ENCODE measurements at places on chromosomes 11 and 22.

DNA sequence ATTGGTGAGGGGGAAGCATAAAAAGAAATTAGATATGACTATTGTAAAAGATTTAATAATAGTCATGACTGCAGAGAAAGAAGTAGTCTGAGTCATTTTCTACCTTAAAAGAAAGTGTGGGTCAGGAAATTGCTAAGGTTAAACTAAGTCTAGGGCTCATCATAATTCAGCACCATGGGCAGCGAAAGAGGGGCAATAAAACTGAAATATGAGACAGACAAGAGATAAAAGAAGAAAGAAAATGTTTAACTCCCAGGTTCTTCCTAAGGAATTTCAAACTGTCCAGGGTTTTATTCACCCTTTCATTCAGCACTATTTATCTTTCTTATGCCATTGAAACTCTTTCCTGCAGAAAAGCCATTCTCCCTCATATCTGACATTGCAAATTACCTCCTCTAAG lies 114.4 kb upstream of the API5 start:
- DNase-seq = no peak

- no peak for DNase-seq
Observed at GRCh38 chr11:11565636-11566035, 56.2 kb downstream of the GALNT18 start.

DNA sequence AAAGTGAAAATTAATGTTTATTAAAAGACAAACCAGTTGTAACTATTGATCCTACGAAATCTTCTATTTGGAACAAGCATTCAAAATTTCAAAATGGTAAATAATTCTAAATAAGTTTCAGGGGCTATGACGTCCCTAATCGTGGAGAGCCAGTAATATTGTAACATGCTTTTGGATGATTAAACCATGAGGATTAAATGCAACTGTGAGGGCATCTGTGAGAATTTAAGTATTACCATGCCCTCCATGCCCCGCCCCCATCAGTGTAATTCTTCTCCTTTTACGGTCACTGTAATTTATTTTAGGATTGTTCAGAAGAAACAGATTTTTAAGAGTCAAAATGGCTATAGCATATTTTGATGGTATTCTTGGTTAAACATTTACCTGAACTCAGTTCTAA lies 133.2 kb downstream of the APOL5 start:
- DNase-seq = no peak

- no peak for DNase-seq
Observed at GRCh38 chr11:61893981-61894380, 2.6 kb upstream of the FADS3 start.

DNA sequence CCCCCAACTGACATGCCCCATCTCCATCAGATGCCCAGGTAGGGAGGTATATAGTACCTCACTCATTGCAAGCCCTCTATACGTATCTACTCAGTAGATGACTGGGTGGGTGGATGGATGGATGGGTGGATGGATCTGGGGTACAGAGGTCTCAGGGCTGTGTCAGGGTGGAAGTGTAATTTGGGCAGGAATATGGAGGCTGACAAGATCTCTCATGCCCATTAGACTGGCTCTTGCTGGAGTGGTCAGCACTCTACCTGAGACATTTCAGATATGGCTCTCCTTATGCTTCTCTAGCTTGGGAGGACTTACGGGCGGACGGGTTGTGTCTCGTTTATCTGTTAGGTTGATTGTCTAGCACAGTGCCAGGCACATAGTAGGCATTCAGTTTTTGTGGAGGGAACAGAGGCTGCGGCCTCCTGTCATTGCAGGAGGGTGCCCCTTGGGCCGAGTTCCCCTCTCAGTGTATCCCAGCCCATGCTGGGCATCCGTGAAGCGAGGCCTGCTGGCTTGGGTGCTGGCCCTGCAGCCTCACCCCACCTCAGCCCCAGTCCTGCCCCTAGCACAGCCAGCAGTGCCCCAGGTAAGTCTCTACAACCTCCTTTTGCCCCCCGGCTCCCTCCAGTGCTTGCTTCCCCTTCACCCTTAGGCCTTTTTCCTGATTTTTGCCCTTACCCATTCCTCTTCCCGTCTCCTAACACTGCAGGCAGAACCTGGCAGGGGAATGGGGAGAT lies 13.7 kb downstream of the ROBO3 start:
- DNase-seq = no peak

- DNase-seq = no peak
Observed at GRCh38 chr11:76800466-76801200, 17.5 kb downstream of the TSKU start.

DNA sequence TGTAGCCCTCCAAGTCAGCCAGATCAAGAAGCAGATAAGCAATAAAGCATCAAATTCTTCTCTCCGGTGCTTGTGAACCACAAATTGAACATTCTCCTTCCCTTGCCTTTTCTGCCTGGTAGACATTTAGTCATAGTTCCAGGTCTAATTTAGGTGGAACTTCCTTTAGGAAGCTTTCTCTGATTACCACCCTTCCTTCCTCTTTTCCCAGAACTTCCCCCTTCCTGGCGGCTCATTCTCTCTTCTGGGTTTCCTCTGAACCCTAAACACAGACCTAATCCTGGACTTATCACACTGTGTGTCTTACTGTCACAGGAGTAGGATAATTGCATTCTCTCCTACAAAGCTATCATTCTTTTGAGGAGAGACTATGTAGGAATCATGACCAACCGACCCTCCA lies 61.9 kb downstream of the RCN1 start:
- no peak for DNase-seq

DNA sequence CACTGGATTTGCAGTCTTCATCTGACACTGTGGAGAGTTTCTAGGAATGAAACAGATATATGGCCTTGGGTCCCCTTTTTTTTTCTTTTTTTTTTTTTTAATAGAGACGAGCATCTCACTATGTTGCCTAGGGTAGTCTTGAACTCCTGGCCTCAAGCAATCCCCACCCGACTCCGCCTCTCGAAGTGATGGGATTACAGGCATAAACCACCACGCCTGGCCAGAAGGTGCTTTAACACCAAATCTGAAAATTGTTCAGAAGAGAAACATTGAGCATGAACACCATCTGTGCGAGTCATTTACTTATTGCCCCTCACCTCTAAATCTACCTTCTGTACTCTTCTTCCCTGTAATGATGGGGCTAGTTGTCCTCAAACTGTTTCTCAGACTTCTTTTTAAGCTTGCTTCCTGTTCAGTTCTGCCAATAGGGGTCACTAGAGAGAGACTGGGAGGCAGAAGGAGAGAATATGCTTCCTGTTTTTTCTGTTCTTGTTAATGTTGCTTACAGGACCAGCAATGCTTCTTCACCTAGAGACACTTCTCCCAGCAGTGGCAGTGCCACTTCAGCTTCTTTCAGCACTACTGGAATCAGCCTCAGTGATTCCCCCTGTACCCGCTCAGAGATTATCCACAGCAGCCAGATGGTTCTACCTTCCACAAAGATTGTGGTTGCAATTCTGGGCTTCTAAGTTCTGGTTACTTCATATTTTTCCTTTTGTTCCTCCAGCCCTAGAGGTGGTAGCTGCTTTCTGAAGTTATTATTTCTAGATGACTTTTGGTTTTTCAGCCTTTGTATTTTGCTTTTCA lies 20.8 kb upstream of the ZBED5 start:
- peak; percentile 74 for DNase-seq

GRCh38 chr11:123378096-123378495 lies 52.0 kb upstream of the GRAMD1B start:
- no peak for DNase-seq

DNA sequence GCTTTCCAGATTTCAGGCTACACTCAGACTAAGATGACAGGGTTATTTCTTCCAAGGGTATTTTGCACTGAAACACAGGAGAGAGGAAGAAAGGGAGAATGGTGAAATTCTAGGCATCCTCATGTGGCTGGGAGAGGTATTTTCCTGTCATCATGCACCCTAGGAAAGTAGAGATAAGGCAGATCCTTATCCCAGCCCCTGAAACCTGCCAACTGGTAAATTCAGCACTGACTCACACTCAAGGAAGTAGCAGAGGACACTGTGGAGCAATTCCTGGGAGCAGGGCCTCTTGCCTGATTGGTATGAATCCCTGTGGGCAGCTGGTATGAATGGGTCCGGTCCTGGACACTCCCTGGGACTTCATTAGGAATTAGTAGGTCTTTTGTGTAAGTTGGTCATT lies 37.6 kb upstream of the SLC5A1 start:
- no peak for DNase-seq

DNA sequence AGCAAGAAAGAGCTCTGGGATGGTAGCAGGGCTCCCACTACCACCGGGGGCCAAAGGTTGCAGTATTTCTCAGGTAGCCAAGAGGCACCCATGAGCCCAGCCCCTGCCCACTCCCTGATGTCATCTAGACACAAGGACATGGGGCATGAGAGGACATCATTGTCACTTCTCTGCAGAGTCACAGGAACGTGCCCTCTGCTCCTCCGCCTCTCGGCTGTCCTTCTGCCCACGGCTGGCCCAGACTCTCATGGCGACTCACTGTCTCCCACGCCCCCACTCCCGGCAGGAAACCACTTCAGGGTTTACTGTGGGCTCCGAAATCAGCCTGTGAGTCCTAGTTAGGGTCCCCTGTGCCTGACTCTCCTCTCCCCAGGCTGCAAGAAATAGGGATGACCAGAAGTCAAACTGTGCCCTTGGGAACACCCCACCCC lies 1.8 kb upstream of the GAL start:
- no peak for DNase-seq

- DNase-seq = no peak
Observed at GRCh38 chr22:19958083-19959042, 16.7 kb upstream of the TXNRD2 start.

DNA sequence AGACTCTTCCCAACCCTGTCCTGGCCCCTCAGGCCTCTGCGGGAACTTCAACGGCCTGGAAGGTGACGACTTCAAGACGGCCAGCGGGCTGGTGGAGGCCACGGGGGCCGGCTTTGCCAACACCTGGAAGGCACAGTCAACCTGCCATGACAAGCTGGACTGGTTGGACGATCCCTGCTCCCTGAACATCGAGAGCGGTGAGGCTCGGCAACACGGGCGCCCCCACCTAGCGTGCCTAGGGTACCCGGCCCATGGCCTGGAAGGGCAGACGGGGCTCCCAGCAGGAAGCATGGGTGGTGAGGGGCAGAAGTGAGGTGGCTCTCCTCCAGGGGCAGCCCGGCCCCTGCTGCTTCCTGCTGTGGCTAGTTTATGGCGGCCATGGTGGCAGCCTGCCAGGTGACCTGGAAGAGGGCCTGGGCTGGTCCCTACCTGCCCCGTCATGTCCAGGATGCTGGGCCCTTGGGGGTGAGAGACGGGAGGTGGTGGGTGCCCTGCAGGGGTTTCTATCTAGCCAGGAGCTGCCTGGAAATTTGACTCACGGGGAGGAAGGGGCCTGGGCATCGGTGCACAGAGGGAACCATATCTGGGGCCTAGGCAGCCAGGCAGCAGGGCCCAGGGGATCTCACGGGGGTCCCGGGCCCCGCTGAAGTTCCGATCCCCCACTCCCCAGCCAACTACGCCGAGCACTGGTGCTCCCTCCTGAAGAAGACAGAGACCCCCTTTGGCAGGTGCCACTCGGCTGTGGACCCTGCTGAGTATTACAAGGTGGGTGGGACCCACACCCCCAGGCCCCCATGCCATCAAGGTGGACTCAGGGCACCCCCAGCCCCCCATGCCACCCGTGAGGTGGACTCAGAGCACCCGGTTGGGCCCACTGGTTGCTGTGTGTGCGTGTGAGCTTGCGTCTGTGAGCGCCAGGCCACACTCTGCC lies 9.2 kb downstream of the MUC2 start:
- DNase-seq = no peak

DNA sequence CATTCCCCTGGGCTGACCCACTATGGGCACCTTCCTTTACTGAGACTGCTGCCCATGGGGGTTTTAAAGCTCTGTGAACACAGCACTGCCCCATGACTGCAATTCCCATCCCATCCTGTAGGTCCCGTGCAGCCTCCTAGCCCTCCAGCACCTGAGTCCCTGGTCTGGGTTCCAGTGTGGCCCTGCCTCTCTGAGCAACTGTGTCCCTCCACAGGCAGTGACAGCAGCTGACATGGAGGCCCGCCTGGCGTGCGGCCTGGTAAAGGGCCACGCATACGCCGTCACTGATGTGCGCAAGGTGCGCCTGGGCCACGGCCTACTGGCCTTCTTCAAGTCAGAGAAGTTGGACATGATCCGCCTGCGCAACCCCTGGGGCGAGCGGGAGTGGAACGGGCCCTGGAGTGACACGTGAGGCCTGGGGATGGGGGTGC lies 12.6 kb downstream of the OMP start:
- no peak for DNase-seq

GRCh38 chr11:103924166-103925013 lies 112.0 kb upstream of the DDI1 start:
- no peak for DNase-seq

- peak; percentile 14 for DNase-seq
Observed at GRCh38 chr11:86740628-86741483, 59.5 kb upstream of the PRSS23 start.

DNA sequence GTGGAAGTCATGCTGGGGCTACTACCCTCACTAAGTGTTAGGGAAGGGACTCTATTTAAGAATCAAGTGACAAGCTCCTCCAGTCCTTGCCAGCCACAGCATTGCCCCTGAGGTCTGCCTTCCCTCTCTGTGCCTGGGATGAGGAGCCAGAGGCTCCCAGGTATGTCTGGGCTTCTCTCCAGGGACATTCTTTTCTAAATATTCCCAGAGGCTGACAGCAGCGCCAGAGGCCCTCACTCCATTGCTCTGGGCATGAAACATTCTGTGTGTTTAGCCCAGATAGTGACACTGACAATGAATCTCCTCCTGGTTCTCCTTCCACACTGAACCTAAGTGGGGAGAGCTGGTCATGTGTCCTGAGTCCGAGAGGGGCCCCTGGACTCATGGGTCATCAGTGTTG lies 2.2 kb downstream of the OR51E1 start:
- no peak for DNase-seq

- DNase-seq = no peak
Observed at GRCh38 chr22:39634530-39635405, 64.2 kb downstream of the CACNA1I start.

DNA sequence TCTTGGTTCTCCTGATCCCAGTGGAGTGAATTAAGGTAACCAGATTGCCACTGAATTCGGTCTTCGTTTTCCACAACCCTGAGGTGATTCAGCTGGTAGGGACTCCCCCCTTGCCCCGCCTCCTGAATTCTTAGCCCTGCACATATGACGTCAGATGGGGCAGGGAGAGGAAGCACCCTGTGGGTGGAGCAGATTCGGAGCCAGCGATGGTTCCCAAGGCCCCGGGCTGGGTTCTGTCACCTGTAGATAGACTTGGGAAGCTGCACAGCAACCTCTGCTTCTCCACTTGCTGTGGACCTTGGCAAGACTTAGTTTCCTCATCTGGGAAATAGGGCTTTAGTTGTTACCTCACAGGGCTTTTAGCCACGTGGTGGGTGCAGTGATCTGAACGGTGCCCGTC lies 67.8 kb downstream of the CTTN start:
- no peak for DNase-seq

GRCh38 chr11:128720522-128720985 lies 26.7 kb downstream of the FLI1 start:
- DNase-seq = peak; percentile 36

GRCh38 chr11:108793138-108793537 lies 128.3 kb downstream of the DDX10 start:
- DNase-seq = no peak

GRCh38 chr11:130100381-130101095 lies 30.8 kb downstream of the APLP2 start:
- no peak for DNase-seq

GRCh38 chr11:33151399-33151798 lies 9.9 kb downstream of the CSTF3 start:
- DNase-seq = no peak

- no peak for DNase-seq
Observed at GRCh38 chr22:23060612-23061400, 9.5 kb upstream of the GNAZ start.

Data from CD4-positive, alpha-beta T cell treated with Interleukin-1 beta for 1 hour (primary cell).